ENCODE measurements at places on chromosomes 1 and 21.

GRCh38 chr1:9389968-9390367 is 97.3 kb downstream of the SPSB1 start:
- no peak for DNase-seq

DNA sequence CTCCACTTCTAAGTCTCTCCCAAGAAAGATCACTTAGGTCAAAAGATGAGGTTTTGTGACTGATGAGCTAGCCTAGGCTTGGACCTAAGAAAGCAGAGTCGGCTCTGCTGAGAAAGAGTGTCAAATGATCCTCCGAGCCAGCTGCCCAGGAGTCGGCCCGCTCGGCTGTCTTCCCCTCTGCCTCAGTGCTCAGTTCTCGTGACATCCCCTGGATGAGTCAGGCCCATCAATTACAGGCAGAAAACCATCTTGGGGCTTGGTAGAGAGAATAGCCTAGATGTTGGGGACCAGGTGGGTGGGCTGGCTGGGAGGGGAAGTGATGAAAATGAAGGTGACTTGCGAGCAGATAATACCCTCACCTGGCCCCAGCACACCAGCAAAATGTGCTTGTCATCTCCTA is 60.5 kb downstream of the SLC66A1 start:
- DNase-seq, result no peak

GRCh38 chr21:44495611-44496563 is 40.6 kb downstream of the LRRC3 start:
- DNase-seq, result no peak

DNA sequence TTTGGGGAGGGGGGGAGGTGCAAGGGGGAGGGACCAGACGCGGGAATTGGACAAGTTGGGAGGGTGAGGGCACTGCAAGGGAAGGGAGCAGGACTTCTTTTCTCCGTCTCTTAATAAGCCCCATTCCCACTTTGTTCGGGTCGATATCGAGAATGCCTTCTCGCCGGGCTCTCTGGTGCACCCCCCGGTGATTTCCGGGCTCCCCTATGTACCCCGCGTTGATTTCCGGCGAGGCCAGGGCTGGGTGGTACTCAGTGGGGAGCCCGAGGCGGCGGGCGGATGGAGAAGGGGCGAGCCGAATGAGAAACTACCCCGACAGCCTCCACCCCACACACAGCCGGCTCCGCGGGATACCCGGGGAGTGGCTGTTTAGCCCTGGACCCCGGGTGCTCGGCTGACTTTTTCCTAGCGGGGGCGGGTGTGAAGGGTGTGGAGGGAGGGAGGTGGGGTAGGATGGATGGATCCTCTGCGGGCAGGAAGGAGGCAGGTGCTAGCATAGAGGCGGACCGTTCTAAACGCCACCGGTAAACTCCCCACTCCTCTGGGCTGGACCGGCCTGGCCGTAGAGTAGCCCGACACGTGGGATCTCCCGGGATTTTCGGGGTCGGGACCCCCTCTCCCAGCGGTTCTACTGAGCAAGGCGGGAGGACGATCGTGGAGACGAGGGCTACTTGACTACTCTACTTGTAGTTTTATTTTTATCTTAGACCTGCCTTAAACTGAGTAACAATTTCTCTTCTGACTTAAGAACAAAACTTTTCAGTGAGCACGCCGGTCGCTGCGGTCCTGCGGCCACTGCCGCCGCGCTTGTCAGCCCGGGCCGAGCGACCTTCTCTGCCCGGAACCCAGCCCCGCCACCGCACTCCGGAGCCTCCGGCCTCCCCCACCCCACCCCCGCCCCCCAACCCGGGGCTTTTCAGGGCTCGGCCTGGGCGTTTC is 1.0 kb downstream of the RNF220 start:
- no peak for DNase-seq

DNA sequence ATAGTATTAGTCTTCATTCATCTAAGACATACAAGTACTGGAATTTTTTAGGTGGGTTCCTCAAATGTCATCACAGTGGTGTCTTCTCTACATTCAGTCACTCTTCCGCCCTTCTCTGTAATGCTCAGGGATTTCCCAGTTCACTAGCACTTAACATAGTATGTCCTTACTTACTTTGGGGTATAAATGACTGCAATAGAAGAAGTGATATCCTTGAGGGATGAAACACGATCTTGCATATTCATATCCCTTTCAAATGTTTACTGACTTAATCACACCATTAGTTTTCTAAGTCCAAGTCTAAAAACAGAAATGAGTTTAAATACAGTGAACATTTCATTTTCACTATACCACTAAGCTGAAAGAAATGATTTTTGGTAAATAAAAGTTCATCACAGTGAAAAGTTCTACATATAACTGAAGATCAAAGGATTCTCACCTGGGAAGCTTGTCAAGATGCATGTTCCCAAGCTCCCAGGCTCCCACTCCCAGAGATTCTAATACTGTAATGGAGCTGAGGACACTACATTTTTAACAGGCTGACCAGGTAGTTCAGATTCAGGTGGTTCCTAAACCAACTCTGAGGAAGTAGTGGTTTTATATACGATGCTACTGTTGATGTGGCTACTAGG is 29.7 kb downstream of the MRPL39 start:
- DNase-seq, result no peak

DNA sequence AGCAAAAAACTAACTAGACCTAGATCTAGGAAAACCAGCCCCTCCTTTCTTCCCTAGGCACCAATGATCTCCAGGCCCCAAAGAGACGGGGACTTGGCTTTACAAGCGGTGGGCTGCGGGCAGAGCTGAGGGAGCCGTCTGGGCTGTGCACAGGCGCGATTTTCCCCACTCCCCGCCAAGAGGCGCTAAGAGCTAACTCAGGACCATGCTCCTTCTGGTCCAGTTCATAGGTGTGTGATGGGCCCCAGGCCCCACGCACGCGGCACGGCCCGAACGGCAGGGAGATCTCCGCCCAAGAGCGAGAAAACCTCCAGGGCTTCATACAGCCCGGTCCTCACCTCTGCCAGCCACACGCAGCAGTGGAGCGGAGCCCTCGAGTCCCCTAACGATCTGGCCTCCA is 7.5 kb upstream of the GPR153 start:
- DNase-seq, result peak; percentile 37

GRCh38 chr1:25796811-25797458 is 3.1 kb upstream of the SELENON start:
- peak; percentile 92 for DNase-seq

DNA sequence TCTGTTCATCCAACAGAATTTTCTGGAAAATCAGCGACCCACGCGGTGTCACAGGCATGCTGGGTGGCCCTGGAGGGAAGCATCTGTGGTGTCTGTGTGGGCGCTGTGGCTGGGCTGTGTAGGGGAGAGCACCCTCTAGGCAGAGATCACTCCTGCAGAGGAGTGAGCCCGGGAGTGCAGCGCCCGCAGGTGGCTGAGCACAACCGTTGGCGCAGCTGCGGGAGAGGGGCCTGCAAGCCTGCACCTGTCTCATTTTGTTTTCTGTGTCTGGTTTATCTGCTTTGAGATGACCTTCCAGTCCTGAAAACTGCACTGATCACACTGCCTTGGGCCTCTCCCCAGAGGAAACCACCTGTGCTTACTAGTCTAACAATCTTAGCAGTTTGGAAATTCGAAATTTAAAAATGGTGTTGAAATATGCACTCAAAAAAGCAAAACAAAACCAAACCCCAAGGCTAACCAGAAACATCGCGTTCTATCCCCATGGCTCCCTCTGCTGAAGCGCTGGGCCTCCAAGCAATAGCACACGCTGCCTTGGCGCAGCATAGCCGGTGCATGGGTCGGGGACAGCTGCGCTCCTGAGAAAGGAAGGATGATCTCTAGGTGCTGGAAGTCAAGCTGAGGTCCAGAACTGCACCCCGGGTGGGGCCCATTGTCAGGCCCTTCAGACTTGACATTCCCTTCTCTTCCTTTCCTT is 4.8 kb downstream of the FAM3B start:
- no peak for DNase-seq

DNA sequence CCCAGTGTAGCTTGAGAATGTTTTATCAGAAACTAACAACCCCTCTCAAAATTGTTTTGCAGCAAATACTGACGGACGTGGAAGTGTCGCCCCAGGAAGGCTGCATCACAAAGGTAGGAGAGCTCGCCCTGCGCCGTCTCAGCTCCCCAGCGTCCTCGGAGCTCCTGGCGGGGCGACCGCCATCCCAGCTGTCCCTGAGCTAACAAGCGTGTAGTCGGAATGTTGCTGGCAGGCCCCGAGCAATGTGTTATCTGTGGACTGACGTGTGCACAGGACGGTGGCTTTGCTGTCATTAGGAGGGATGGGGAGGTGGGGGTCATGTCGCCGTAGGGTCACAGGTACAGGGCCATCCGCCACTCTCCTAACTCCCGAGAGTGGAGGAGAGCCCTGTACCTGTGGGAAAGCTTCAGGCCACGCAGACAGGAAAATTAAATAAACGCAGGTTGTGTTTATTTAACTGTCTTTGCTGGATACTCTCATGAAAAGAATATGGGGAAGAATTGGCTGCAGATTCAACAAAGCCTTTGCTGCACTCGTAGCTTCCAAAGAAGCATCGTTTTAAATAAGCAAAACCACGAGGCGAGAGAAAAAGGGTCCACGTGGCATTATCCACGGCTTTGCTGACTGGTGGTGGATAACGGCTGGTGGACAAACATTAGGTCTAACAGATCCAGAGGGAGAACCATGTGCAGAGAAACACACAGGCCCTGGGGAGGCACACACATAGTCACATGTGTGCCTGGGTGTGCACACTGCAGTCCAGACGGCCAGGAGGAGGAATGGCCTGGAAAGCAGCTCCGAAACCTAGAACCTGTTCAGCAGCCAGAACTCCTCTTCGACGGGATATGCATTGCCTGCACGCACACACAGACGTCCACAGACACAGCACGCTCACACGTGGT is 175.3 kb downstream of the PRDM16 start:
- DNase-seq, result no peak

GRCh38 chr1:6427441-6428390 is 3.1 kb downstream of the ESPN start:
- DNase-seq, result no peak

DNA sequence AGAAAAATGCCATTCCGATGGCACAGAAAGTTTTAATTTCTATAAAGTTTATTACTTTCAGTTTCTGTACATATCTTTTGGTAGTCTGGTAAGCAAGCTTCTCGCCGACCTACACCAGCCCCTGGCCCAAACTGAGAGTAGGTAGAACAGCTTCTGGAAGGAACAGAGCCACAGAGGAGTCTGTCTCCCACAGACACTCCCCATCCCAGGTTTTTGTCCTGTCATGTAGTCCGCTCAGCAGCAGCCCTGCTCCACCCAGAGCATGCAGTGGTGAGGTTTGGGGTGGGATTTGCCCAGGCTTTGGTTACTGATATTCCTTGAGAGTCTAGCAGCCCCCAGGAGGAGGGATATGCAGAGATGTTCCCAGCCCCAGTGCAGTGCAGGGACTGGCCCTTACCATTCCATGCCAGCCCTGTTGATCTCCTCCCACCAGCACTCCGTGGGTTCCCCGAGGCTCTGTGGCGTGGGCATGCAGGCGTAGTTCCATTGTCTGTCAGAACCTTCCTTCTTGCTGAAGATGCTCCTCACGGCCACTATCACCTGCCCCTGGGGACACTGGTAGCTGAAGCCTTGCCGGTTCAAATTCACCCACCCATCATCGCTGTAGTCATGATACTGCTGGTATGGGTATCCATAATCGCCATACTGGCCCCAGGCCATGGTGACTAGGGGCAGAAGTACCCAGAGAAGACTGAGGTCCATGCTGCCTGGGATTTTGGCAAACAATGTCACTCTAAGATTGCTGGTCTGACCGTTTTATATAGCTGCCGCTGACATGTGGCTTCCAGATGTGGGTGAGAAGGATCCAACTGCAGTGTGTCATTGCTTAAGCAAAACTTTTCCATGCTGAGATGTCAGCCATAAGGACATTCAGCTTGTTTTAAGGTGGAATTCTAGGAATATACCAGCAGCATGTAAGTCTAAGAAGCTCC is at the start of gene DPT:
Gene DPT, minus strand, starts transcription at position 734 of the 932 bp plus-strand sequence. Its CDS starts 32 bp downstream, at position 702.
- no peak for DNase-seq

- DNase-seq, result no peak
Measured at GRCh38 chr1:6179564-6180175, 451 bp downstream of the CHD5 start.

DNA sequence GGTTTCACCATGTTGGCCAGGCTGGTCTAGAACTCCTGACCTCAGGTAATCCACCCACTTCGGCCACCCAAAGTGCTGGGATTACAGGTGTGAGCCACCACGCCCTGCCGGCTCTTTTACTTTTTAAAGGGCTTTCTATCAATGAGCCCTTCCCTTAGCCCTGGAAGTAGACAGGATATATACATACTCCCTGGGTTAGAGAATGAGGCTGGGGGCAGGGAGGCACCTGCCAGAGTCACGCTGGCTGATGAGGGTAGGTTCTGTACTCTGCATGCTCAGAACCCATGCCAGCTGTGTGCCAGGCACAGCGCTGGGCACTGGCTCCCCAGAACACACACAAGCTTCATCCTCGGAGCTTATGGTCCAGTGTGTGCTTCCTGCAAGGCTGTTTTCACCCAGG is 113.6 kb upstream of the IPO9 start:
- no peak for DNase-seq

GRCh38 chr1:12542616-12543592 is 75.1 kb downstream of the DHRS3 start:
- no peak for DNase-seq

DNA sequence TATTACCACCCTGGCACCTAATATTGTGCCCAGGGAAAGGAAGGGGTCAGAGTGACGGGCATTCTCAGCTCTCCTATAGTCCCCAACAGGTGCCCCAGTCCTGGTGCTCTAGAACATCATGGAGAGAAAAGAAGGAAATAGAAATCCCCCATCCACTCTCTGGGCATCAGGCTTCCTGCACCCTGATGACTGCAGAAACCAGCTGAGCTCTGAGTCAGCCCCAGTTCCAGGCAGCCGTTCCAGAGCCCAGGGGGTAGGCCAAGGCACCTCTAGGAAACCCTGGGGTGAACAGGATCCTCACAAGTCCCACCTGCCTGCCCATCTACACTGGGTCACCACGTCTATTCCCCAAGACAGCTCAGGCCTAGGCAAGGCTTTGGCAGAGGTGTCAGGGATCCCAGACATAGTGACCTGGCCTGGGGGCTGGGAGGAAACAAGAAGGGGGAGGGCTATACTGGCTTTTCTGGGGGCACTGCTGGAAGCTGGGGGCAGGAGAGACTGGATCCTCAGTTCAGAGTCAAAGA is 709 bp downstream of the NECTIN4 start:
- DNase-seq, result no peak

DNA sequence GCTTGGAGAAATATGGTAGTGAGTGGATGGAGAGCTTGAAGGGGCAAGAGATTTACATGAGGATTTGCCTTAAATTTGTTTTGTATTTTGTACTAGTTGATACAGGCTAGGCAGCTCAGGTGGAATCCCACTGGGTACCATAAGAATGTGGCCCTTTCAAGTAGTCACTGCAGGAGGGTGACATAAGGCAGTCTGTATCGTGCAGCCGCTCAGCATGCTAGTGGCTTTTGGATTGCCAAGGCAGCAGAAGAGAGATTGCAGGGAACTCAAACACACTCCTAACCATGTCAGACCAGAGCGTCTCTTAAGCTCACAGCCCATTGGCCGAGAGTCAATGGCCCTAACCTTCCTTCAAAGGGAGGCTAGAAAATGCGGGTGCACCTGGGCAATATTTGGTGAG is 420.0 kb downstream of the ADGRL2 start:
- no peak for DNase-seq

- DNase-seq, result no peak
Measured at GRCh38 chr1:27111626-27112573, 43.0 kb downstream of the SLC9A1 start.

GRCh38 chr1:5683446-5683845 is 308.8 kb downstream of the NPHP4 start:
- no peak for DNase-seq

- no peak for DNase-seq
Measured at GRCh38 chr1:154759196-154759595, 110.9 kb downstream of the KCNN3 start.

- no peak for DNase-seq
Measured at GRCh38 chr1:80448081-80448480, 1352.7 kb upstream of the ADGRL2 start.
